Effector memory CD4-positive, alpha-beta T cell (primary cell): ENCODE measurements at places on chromosomes 1 and 21.

- H3K4me3 ChIP-seq = no peak overlapping the region
- H3K36me3 ChIP-seq = no peaks in the 10 kb centered on the region
- H3K4me1 ChIP-seq = no peaks in the 10 kb centered on the region
- H3K27me3 ChIP-seq = no peaks in the 10 kb centered on the region
These were observed 279.8 kb upstream of the VAMP3 start for GRCh38 chr1:7491109-7491817.

DNA sequence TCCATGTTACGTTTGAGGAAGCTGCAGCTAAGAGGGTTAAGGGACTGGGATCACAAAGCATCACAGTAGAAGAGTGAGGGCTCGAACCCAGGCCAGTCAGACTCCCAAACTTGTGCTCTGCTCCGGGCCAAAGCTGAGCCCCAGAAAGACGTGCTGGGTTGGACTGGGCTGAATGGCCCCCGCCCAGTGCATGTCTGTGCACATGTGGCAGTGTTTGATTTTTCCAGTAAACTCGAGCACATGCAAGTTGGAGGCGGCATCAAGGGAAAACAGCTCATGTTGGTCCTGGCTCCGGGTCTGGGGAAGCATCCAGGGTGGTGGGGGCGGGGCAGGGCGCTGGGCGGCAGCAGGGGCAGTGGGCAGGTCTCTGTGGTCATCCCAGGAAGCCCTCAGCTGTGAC, 39.8 kb upstream of the WNT4 start:
- no peaks in the 10 kb centered on the region for H3K27me3 ChIP-seq
- H3K4me1 ChIP-seq = no peaks in the 10 kb centered on the region
- H3K36me3 ChIP-seq = no peaks in the 10 kb centered on the region
- H3K4me3 ChIP-seq = no peak overlapping the region
- DNase-seq = no peak

GRCh38 chr1:236608930-236609726, 4.8 kb upstream of the HEATR1 start:
- H3K27me3 ChIP-seq = peaks cover 24% of the 10 kb centered on the region
- no peaks in the 10 kb centered on the region for H3K36me3 ChIP-seq
- no peak for DNase-seq
- no peak overlapping the region for H3K4me3 ChIP-seq

- H3K4me3 ChIP-seq = no peak overlapping the region
- H3K36me3 ChIP-seq = no peaks in the 10 kb centered on the region
- no peak for DNase-seq
- H3K4me1 ChIP-seq = peaks cover 4% of the 10 kb centered on the region
- no peak overlapping the region for H3K27ac ChIP-seq
These were observed 11.5 kb upstream of the AIM2 start for GRCh38 chr1:159088050-159088449.

DNA sequence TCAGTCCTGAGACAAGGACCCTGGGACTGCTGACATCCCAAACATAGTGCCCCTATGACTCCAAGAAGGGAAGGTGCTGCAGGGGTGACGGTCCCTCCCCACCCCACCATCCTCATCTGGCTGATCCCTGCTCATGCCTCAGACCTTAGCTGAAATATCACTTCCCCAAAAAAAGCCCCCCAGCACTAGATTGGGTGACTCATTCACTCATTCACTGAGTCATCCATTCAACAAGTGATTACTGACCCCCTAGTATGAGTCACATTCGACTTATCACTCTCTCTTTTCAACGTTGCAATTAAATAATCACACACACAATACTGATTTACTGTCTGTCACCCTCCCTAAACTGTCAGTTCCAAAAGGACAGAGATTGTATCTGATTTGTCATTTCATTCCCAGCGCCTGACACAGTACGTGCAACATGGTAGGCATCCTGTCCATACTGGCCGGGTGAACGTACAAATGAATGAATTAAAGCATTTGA, 48.6 kb downstream of the HIVEP3 start:
- no peak overlapping the region for H3K4me3 ChIP-seq
- H3K27ac ChIP-seq = no peak overlapping the region
- no peaks in the 10 kb centered on the region for H3K27me3 ChIP-seq
- H3K4me1 ChIP-seq = no peaks in the 10 kb centered on the region
